ENCODE measurements at places on chromosomes 5 and 9.

- DNase-seq = no peak
- no peak overlapping the region for H3K27ac ChIP-seq
- H3K36me3 ChIP-seq = no peaks in the 10 kb centered on the region
- H3K4me1 ChIP-seq = no peaks in the 10 kb centered on the region
- no peak overlapping the region for H3K4me3 ChIP-seq
These were observed 17.5 kb downstream of the IL9 start for GRCh38 chr5:135878156-135878620.

GRCh38 chr9:36739373-36740116 is 166.8 kb downstream of the MELK start:
- DNase-seq = no peak
- peaks cover 2% of the 10 kb centered on the region for H3K4me1 ChIP-seq
- peaks cover 37% of the 10 kb centered on the region for H3K27me3 ChIP-seq
- H3K4me3 ChIP-seq = no peak overlapping the region

DNA sequence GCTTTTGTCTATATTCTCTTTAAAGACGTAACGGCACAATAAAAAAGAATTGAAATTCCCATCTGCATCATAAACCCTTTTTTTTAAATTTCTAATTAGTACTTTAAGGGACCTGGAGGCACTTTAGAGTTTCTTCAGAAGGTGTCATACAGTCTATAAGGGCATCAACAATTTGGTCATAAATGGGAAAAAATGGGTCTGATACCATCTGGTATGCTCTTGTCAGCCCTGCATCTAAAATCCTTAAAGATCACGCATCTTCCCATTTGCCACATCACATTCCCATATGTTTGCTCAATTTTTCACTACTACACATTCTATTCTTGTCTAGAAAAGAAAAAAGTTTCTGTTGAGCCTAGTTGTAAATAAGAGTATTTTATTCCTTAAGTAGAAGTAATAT is 53.8 kb downstream of the COX7C start:
- no peak overlapping the region for H3K27ac ChIP-seq
- H3K36me3 ChIP-seq = no peaks in the 10 kb centered on the region
- H3K27me3 ChIP-seq = peaks cover 4% of the 10 kb centered on the region
- DNase-seq = no peak
- no peaks in the 10 kb centered on the region for H3K4me1 ChIP-seq

- peaks cover 13% of the 10 kb centered on the region for H3K4me1 ChIP-seq
- H3K27me3 ChIP-seq = peaks cover 34% of the 10 kb centered on the region
- peak; percentile 39 for DNase-seq
- H3K4me3 ChIP-seq = peak within 1 kb of the TSS; percentile 81
These were observed at the start of gene FBP1 for GRCh38 chr9:94639061-94639998. TSS of gene FBP1 (minus strand) at chr9:94639518. CDS start at chr9:94639310, 208 bp downstream.

DNA sequence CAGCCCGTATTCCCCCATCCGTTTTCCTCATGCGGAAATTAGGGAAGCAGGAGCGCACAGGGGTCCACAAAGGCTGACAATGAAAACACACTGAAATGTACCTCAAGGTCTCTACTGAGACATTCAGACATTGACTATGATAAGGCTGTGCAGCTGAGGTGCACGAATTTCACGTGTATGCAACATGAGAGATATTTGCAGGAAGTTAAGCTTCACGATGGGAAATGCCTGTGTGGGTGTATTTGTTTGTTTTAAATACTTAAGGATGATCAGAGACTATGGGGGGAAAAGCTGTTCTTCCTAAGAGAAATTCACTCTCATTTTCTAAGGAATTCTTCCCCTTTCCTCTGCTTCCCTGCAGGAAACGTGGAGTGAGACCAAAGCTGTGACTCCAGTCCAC is 2.6 kb upstream of the SPATA31E1 start:
- H3K4me1 ChIP-seq = no peaks in the 10 kb centered on the region
- H3K27me3 ChIP-seq = peaks cover 7% of the 10 kb centered on the region
- DNase-seq = no peak
- H3K4me3 ChIP-seq = no peak overlapping the region
- H3K27ac ChIP-seq = no peak overlapping the region
- H3K36me3 ChIP-seq = no peaks in the 10 kb centered on the region

DNA sequence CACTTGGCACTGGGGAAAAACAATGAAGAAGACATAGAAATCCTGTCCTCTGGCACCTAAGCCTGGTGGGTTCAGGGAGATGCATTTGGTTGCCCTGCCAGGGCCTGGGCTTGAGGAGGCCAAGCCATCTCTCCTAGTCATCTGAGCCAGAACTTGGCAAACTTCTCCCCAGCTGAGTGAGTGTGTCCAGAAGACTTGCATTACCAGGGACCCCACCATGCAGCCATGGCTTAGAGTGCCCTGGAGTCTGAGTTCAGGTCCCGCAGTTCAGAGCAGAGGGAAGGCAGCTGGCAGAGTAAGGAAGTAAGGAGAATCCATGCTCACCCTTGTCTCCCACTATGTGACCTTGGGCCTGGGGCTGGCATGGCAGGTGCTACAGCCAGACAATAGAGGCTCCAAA is 37.4 kb upstream of the FCN1 start:
- no peak overlapping the region for H3K4me3 ChIP-seq
- no peak overlapping the region for H3K27ac ChIP-seq
- no peaks in the 10 kb centered on the region for H3K36me3 ChIP-seq
- H3K4me1 ChIP-seq = no peaks in the 10 kb centered on the region
- no peaks in the 10 kb centered on the region for H3K27me3 ChIP-seq

- DNase-seq = no peak
- peaks cover 20% of the 10 kb centered on the region for H3K27me3 ChIP-seq
- H3K4me3 ChIP-seq = no peak overlapping the region
- H3K27ac ChIP-seq = no peak overlapping the region
These were observed 7.8 kb downstream of the PLEKHG4B start for GRCh38 chr5:99815-100214.

GRCh38 chr9:25964239-25964638 is 286.0 kb upstream of the TUSC1 start:
- no peaks in the 10 kb centered on the region for H3K36me3 ChIP-seq
- H3K27ac ChIP-seq = no peak overlapping the region
- DNase-seq = no peak

DNA sequence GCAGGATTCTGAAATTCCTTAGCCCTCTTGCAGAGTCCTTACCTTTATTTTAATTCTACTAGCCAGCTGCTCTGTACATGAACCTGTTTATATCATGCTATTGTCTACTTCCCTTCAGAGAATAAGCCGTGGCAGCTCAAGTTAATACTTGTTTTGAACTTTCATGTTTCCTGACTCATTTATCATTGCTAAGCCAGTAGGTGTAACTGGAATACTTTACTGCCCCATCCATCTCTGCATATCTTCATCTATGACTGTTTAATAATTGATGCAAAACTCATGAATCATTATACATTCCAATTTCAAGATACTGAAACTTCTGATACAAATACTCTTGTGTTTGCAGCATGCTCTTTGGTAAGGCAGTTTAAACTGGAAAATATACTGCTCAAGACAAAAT is 174.7 kb downstream of the PPP2R2B start:
- no peak overlapping the region for H3K27ac ChIP-seq
- peaks cover 2% of the 10 kb centered on the region for H3K4me1 ChIP-seq
- H3K27me3 ChIP-seq = no peaks in the 10 kb centered on the region
- no peak for DNase-seq
